ENCODE measurements at places on chromosomes 7 and 10.

- no peak for DNase-seq
Measured at GRCh38 chr7:98362517-98362916, 38.4 kb downstream of the BAIAP2L1 start.

GRCh38 chr10:18620856-18621255, 30.5 kb downstream of the NSUN6 start:
- DNase-seq, result no peak

DNA sequence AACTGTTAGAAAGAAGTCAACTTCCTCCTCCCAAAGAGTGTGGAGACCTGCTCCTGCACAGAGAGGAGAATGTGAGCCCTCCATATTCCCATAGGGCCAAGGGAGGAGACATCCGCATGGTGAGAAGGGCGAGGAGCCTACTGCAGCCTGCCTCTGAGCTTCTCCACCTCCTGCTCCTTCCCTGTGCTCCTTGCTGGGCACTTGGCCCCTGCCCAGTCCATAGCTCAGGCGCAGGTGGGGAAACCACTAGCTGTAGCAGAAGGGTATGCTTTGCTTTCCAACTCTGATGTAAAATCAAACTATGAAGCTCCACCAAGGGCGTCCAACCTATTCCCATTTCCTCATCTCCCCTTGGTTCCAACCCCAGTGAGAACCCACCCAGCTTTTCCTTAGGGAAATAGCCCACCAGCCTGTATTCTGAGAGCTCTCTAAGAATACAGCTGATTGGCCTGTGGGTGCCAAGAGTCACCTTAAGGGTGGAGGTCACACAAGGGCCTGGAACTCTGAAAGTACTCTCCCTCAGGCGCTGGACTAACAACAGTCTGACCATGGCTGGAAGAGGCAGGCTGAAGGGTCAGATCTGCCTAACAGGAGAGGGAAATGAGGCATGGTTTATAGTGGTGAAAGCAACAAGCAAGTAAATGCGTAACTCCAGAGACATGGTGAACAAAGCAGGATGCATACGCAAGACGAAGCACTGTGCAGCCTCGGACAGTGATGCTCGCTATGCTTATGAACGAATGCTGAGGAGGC, 13.9 kb downstream of the ZNF488 start:
- no peak for DNase-seq

DNA sequence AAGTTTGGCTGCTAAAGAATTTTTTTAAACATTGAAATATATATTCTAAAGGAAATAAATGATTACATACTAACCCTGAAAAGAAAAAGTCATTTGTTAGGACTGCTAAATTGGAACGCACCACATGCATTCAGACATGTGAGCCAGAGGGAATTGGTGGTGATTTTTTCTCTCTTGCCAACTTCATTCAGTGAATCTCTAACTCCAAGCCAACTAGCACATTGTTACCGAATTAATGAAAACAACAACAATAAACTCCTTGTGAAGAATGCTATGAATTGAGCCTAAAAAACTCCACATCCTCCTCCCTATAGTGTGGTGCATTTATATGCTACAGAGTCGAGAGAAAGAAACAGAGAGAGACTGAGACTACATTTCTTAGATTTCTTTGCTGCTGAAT, 135.5 kb upstream of the CACNA2D1 start:
- no peak for DNase-seq

DNA sequence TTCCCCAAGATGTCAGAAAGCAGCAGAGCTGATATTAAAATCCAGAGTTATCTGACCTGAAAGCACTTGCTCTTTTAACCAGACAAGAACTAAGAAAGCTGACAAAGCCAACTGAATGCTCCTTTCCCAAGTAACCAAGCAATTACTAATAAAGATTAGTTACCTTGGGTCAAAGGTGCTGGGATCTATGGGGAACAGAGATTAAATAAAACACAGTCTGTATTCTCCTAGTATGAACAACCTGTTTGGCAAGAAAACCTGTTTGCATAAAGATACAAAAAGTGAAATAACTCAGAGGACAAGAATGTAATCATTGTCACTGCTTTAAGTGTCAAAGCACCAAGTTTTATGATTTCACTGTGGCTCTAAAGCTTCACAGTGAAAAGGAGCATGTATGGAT, 35.7 kb downstream of the ITPRID1 start:
- DNase-seq, result no peak

- DNase-seq, result no peak
Measured at GRCh38 chr7:19242246-19242645, 97.0 kb upstream of the FERD3L start.

DNA sequence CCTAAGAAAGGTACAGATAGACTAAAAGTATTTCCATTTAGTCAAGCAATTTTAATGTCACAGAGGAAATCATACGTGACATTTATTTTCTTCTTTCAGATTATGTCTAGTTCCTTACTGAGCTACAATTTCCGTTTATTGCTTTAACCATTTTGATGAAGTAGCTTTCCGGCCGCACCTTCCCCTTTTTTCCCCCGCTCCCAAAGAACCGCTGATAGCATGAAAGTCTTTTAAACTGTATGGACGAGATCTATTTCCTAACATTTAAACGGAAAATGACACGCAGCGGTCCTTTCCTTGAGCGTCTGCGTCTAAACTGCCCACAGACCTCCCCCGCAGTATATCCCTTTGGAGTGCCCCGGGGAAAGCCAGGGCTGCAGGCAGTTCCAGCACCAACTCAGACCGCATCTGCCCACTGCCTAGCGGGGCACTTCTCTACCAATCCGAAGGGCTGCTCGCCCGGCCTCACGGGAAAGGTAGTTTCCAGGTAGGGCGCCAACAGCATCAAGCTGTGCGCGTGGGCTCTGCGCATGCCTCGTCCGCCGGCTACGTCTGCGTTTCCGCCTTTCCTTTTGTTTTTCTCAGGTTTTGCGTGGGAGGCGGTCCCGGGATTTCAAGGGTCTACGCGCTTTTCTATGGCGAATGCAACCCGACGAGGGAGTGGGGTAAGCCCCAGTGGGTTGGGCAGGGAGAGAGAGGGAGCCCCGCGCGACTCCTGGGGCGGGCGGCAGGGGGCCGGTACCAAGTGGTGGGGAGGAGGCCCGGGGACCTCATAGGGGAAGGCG, at the start of gene ZNF33A:
Gene ZNF33A, plus strand, starts transcription at position 557 of the 785 bp plus-strand sequence. CDS start 1,667 bp downstream, outside the sequence.
- DNase-seq, result peak; percentile 79

GRCh38 chr7:131038153-131038552, 289.5 kb upstream of the MKLN1 start:
- DNase-seq, result no peak

DNA sequence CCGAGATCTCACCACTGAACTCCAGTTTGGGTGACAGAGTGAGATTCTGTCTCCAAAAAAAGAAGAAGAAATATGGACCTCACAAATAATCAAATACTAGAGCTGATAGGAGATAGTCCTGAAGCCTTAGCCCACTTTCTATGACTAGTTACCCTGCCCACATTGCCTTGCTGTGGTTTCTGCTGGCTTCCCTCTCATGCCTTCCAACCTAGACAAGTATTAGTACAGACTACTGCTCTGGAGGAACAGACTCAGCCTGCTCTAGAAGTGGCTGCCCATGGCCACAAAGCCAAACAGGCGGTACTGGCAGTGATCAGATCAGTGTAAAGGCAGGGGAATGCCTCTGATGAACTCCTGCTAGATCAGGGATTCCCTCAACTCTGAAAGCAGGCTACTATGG, 89.7 kb upstream of the PRKAR2B start:
- no peak for DNase-seq

DNA sequence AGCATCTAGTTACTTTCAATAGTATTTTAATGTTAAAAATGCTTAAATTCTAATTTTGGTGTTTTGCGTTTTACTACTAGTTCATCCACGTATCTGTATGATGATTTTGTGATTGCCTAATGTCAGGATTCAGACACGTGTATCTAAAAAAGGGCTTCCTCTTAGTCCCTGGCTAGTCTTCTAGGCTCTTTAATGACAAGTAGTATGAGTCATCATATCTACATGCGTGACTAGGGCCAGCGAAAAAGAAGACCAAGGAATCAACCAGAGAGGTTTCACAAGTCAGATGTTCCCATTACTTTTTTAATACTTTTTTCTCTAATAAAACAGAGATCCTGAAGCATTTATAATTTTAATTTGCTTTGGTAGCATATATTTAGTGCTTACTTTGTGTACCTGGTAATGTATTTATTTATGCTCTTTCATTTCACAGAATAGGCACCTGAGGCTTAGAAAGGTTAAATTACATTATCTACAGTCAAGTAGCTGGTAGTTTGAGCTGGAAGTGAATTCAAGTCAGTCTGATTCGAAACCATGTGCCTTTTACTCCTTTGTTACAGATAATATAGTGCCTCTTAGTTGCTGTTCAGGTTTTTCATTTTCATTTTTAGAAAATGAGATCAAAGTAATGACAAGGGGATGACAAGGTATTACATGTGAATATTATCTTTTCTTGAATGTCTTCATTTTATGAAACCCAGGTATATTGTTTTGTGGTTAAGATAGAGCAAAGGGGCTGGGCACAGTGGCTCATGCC, 140.3 kb downstream of the FOXP2 start:
- DNase-seq, result no peak

DNA sequence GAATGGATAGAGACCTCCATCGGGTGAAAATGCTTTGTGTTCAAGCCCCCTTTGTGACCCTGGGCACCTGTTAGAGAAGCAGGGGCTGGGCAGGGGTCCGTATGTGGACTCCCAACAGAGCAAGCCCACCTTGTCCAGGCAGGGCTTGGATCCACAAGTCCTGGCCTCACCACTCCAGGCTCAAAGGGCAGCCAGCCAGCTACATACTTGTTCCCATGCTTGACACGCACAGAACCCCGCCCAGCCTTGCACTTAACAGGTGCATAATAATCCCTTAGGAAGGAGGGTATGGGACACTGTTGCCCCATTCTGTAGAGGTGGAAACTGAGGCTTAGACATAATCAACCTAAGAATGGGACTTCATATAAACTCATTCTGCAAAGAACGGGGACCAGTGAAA, 160.6 kb downstream of the PRKAG2 start:
- DNase-seq, result no peak

DNA sequence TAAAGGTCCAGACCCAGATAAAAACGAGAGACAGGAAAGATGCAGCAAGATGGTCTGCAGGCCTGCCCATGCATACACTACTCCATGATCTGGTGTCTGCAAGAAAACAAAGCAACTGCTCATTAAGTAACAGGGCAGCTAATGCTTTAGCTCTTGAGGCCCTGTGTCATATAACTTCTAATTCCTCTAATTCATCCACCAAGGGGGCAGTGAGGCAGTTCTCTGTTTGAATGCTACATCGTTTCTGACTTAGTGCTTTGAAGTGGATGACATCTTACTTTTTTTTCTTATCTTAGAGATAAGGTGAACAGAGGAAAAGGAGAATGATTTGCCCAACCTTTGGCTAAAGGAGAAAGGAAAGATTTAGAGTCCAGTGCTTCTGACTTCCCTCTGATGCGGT, 619.7 kb downstream of the AUTS2 start:
- DNase-seq, result no peak

DNA sequence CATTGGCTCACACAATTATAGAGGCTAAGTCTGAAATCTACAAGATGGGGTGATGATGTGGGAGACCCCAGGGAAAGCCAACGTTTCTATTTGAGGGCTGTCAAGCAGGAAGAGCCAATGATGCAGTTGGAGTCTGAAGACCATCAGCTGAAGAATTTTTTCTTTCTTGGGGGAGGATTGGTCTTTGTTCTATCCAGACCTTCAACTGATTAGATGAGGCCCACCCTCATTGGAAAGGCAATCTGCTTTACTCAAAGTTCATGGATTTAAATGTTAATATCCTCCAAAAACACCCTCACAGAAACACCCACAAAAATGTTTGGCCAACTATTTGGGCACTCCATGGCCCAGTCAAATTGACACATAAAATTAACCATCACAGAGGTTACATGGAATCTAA, 44.3 kb upstream of the DNAJC1 start:
- DNase-seq, result no peak

GRCh38 chr10:115941361-115941771, 331.6 kb downstream of the GFRA1 start:
- DNase-seq, result no peak

DNA sequence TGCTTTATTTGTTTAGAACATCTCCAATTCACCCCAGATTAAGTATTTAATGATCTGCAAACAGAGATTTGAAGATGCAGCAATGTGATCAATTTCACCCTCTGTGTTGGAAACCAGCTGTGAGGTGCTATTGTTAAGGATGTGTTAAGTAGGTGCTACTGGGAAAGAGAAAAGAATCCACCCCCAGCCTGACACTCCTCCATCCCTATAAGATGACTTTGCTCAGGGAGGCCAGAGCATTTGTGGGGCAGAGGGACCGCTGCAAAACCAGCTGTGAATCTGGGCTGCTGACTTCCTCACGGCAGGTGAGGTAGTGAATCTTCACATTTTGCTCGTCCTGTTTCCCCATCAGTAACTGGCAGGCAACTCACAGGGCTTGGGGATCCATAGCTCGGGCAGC, 297.5 kb downstream of the GFRA1 start:
- DNase-seq, result no peak

GRCh38 chr7:83457022-83457892, 191.7 kb downstream of the SEMA3E start:
- no peak for DNase-seq

DNA sequence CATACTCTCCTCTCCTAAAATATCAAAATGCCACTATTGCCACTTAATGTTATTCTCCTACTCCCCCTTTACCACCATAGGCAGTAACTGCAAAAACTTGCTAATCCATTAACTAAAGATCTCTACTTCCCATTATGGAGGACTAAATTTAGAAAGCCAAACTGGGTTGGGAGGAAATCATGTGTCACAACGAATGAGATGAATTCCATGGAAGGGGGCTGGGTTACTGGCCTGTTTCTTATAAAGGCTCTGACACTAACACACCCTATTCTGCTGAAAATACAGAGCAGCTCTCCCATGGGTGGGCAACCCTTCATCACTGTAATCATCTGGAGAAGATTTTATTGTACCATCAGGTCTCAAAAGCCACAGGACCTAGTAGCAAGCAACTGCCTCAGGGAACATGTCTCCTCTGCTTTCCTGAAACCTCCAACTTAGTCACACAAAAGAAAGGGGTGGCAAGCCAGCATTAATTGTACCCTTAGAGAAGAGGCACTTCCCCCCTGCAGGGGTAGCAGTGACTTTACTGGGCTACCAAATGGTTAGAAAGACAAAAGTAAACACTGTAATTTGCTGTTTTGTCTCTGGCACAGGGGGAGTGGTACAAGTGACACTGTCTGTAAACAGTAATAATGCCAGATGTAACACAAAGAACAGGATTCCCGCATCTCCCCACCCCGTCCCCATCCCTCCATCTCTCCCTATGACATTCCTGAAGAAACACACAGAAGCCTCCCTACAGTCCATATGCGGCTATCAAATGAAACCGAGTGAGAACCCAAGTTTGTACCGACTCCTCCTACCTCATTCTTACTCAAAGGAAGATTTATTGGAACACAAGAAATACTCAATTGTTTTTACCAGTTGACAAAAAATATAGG, 81.6 kb downstream of the ARMH3 start:
- no peak for DNase-seq

- no peak for DNase-seq
Measured at GRCh38 chr7:38220452-38220851, 42.4 kb downstream of the STARD3NL start.

DNA sequence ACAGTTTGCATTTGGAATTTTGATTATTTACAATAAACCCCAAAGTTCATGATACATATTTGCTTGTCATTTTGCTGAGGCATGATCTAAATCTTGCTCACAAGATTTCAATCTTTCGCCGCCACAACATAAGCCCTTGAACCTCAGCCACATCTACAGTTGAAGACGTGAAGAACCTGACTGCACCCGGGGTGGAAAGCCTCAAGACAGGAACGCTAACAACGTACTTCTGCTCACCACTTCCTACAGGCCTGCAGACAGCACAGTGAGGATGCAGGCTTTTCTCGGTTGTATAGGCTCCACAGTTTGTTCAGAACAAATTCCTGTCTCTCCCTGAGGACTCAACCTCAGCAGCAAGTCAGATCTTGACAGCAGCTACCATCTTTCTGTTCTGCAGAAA, 393.8 kb upstream of the PRKCQ start:
- DNase-seq, result no peak

Measured in stimulated activated CD8-positive, alpha-beta memory T cell treated with anti-CD3 and anti-CD28 coated beads, Interleukin-4, amount 100 ng/mL, for 4 hours (primary cell).